ENCODE measurements at places on chromosomes 1 and 21.

DNA sequence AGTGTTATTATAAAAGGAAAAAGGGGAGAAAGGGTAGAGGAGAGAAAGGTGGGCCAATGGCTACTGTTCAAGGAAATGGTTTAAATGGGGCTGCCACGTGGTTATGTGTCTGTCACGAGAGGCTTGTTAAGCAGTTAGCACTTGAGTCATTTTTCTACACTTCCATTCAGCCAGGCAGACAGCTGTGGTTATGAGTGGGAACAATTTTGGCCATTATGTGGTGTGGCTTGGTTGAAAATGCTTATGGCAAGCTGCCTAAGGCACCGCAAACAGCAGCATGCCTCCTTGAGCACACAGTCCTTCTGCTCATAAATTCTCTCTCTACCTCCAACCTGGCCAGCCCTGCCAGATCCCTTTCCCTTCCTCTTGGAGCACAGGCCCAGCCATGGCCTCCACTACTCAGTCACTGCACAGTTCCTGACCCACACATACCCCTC, 3.2 kb upstream of the SRM start:
- DNase-seq: no peak

DNA sequence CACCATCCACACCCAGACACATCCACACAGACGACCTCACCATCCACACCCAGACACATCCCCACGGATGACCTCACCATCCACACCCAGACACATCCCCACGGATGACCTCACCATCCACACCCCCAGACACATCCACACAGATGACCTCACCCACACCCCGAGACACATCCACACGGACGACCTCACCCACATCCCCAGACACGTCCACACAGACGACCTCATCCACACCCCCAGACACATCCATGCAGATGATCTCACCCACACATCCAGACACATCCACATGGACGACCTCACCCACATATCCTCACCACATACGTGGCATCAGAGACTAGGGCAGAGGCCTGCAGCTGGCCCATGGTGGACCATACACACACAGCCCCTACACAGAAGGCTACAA, 14.7 kb upstream of the FABP3 start:
- no peak for DNase-seq

GRCh38 chr1:83671586-83671985, 327.3 kb downstream of the TTLL7 start:
- no peak for DNase-seq

- DNase-seq: no peak
Measured at GRCh38 chr21:27704567-27705166, 737.8 kb upstream of the ADAMTS5 start.

DNA sequence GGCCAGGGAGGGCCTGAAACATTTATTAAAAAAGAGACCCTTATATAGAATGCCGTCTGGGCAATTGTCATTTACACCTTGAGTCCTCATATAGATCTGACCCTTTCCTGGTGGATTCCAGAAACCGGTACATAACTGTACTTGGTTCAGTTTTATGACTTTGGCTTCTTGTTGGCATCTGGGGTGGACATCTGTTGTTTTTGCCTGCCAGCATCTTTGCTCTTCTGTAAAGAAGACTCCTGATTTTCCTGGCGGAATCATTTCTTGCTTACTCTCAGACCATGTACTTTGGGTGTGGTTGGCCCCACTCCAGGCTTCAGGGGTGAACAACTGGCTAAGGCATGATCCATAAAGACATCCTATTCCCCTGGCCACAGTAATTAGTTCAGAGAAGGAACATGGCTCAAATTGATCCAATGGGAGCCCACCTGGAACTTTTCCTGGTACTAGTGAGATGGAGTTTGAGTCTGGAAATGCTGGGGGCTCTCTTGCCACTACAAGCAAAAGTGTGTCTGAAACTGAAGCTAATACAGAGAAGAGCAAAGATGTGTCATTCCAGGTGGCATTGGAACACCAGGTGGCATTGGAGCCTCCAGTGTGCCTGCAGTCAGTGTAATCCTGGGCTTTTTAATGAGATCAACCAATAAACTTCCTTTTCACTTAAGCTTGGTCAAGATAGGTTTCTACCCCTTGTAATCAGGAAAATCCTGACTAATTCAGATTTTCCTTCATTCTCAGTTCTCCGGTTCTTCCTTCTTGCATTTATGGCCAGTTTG, 332.5 kb upstream of the CAMK1G start:
- DNase-seq: no peak

GRCh38 chr1:245484176-245484575, 329.4 kb downstream of the KIF26B start:
- DNase-seq: no peak

- no peak for DNase-seq
Measured at GRCh38 chr1:57118948-57119603, 153.3 kb upstream of the C8B start.

GRCh38 chr1:75999034-75999433, 66.8 kb upstream of the ASB17 start:
- DNase-seq: no peak

- DNase-seq: no peak
Measured at GRCh38 chr1:6028042-6028850, 17.4 kb upstream of the KCNAB2 start.
